ENCODE measurements at places on chromosomes 3 and 15.
A peak's percentile ranks its signal among the peaks of the same experiment; 100 is the strongest.

- no peak for DNase-seq
These were observed 438.8 kb upstream of the TGFBR2 start for GRCh38 chr3:30167541-30168011.

DNA sequence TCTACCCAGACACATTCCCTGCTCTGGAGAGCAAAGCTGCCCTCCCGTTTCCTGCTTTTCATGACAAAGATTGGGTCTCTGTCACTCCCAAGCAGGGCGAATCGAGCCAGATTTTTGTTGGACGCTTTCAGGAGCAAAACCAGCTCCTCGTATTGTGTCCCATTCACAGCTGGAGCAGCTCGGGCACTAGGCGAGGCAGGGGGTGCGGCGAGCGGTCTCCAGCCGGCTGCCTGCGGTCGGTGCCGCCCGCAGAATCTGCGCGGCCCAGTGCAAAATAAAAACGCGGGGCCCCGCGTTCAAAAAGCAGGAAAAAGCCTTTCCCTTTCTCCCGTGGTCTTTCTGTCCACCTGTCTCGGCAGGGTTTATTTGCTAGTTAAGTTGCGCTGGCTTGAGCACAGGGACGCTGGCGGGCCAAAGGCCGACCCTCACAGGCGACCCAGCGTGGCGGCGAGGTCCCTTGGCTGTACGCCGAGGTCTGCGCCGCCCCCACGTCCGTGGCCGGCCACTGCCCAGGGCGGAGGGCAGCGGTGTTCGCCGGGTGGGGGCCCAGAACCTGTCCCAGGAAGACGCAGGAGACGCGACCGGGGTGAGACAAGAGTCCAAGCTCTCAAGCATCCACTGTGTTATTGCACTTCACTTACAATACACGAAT lies 71.2 kb downstream of the CYP19A1 start:
- DNase-seq = no peak

DNA sequence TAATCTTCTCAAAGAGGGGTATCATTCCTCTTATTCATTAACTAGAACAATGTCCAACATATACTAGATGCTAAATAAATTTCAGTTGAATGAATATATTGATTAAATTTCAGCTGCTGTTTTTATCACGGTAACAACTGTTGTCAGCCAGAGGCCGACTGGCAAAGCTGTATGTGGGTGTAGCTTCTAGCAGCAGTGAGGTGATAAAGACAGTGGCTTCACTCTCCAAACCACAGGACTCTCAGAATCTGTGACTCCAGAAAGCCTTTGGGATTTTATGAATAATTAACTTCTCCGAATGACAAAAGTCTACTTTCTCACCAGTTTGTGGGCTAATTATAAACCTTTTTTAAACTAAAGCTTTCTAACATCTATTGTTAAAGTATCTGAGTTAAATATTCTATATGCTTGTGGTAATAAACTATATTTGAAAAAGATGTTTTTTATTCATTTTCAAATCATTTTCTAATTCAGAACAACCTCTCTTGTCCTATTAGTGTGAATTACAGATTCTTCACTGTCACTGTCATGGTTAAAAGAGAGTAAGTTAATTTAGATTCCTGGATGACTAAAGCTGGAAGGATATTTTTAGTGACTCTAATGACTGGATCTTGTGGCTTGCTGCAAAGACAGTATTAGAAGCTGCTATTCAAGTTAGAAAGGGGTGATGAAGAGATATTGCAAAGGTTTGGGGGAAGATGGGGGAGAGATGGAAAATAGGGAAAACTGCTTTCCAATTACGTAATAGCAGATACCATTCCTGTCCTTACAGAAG lies 796.4 kb upstream of the ARPP21 start:
- DNase-seq = no peak

DNA sequence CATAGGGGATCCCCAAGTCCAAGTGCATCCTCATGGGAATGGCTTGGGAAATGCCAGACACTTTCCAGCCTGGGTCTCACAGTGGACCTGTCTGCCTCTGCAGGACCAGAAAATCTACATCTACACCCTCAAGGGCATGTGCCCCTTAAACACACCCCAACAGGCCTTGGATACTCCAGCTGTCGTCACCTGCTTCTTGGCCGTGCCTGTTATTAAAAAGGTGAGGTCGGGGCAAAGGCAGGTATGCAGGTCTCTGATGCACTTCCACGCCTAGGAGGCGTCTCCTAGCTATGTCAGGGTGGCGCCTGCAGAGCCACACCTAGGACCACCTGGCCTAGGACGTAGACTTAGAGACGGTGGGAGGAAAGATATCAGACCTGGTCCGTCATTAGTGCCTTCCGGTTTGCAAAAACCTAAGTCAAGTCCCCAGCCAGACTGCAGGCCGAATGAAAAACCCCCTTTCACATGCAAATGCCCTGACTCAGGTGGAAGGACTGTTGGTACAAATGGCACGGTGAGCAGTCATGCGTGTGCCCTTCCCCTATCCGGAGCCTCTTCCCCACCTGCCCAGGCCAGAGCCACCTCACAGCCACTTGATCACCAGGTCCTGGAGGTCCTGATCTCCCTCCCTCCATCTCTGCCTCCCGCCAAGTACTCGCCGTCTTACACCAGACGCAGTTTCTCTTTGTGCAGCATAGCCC lies 143.5 kb downstream of the LRRK1 start:
- no peak for DNase-seq

DNA sequence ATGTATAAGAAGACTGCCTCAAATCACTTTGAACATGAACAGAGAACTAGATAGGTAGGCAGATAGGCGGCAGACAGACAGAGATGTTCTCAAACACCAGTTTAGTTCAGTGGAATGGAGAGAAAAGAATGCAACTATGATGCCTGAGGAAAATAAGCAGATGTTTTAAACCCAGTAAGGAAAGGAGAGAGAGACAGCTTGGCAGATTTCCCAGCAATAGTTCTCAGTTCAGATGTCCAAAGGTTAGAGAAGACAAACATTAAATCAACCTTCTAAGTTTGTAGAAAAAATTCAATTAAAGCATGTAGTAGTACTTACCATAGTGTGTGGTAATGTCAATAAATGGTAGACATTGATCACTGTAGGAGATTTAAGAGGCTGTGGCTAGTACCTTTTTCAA lies 209.6 kb upstream of the PFN2 start:
- DNase-seq = no peak

GRCh38 chr3:176953106-176954060 lies 243.9 kb downstream of the TBL1XR1 start:
- no peak for DNase-seq

- no peak for DNase-seq
These were observed 37.8 kb upstream of the ATP10A start for GRCh38 chr15:25900901-25901300.

DNA sequence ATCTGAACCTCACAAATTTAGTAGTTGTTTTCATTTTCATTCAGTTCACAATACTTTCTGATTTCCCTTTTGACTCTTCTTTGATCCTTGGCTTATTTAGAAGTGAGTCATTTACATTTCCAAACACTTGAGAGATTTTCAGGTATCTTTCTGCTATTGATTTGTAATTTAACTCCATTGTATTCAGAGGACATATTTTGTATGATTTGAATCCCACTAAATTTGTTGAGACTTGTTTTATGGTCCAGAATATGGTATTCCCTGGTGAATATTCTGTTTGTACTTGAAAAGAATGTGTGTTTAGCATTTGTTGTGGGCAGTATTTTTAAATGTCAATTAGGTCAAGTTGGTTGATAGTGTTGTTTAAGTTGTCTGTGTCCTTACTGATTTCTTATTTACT lies 29.6 kb downstream of the FAN1 start:
- no peak for DNase-seq

- no peak for DNase-seq
These were observed 141.3 kb upstream of the PROK2 start for GRCh38 chr3:71926262-71926600.

DNA sequence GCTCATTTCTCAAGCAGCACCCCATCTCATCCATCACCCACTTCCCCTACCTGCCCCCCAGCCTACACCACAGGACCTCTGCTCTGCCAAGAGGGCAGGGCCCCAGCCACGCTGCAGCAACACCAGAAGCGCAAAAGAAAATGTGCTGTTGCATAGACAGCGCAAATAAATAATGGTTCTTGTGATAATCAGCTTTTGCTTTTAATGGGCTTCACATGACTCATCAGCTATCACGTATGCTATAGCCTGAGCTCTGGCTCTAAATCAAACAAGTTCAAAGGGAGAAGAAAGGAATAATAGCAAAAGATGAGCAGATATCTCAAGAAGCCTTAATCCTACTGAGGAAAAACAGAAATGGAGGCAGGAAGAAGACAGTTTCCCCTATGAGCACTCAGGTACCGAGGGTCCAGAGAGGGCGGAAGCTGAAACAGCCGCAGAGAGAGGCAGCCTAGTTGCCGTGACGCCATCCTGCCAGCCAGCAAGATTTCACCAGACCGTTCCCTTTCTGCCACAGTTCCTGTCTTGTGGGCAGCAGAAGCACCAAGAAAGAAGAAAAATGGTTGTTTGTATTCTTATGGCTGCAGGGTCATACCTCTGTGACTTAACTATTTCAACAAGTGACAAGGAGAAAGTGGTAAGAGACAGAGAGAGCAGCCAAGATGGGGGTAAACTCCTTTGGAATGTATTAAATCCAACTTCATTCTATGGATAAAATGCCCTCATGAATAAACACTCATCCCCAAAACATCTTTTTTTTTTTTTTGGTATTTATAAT lies 22.0 kb downstream of the RAB27A start:
- peak; percentile 48 for DNase-seq

GRCh38 chr15:62544446-62544845 lies 379.4 kb upstream of the C2CD4B start:
- DNase-seq = no peak

- no peak for DNase-seq
These were observed 5.9 kb upstream of the RBP2 start for GRCh38 chr3:139482206-139482605.

- no peak for DNase-seq
These were observed 40.2 kb downstream of the ZNF148 start for GRCh38 chr3:125334675-125335560.

GRCh38 chr3:182957676-182958266 lies 22.6 kb downstream of the DCUN1D1 start:
- no peak for DNase-seq

GRCh38 chr15:87354661-87355410 lies 901.7 kb downstream of the NTRK3 start:
- no peak for DNase-seq

DNA sequence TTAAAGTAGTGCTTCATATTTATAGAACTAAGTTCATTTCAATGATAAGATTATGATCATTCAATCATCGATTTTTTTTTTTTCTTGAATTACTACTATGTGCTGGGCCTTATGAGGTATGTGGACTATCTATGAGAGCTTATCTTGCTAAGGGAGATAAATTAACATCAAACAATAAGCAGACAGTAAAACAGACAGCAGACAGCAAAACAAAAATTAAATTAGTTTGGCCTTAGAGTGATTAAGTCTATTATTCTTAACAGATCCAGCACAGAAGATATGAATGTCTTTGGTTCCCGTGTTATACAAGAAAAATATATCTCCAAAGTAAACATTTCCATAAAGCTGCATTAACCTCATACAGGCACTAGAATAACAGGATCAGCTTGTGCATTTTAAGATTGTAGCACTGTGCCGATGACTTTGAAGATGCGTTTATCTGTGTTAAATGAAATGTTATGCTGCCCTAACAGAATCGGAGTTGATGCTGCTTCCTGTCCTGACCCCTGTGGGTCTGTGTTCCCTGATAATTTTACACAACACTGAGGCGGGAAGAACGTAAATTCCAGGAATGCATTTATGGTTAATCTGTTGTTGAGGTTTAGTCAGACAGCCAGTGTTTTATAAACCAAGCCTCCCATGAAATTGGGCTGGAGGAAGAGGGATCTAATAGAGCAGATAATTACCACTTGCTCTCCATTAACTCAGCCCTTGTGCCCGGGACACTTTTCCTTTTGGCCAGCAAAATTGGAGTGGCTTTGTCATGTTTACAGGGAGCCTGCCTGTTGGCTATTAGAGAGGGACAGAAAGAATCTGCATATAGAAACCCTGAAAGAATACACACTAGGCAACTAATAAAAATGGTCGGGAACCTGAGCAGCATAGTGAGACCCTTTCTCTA lies 80.8 kb downstream of the GHSR start:
- DNase-seq = peak; percentile 39

GRCh38 chr3:114841515-114841914 lies 305.6 kb downstream of the ZBTB20 start:
- no peak for DNase-seq

DNA sequence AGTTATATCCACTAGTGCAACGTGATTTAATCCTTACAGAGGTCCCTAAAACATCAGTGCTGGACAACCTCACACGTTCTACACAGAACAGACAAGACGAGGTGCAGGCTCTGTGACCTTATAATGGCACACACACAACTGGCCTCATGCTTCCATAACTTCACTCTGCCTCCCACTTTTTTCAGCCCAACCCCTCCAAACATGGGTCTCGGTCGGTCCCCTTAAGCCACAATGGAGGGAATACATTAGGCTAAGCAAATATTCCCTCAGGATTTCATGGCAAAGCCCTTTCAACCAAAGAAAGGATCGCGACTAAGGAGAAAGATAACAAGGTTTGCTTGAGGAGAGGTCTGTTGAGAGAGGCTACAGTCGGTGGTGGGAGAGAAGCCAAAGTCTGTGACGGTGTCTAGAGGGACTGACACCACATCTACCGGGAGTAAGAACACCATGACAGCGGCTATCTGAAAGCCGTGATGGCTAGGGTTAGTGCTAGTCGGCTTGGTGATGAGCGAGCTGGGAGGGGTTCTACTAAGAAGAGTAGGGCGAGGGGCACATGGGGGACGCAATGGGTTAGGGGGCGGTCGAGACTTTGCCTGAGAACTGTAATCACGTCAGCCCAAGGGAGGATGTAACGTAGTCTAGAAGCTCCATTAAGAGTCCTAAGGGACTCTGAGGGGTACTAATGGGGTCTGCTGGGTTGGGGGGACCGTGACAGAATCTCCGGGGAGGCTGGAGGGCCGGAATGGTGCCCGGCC lies 1.0 kb downstream of the MYO9A start:
- no peak for DNase-seq

GRCh38 chr3:175980486-175981090 lies 1121.5 kb downstream of the NAALADL2 start:
- no peak for DNase-seq

DNA sequence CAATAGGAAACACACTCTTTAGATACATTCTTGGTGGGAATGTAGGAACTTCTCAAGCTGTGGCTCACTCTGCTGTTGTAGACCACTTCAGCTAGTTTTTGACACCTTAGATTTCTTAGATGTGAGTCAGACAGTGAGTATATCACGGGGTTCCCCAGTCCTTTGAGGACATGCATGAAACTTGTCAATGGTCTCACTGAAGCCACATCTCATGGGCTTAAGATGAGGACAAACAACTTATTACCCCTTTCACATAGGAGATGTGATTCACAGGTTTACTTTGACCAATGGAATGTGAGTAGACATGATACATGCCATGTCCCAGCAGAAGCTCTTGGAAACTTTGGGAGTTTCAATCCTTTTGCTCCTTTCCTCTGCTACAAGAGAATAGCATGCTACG lies 325.5 kb downstream of the CHST2 start:
- no peak for DNase-seq

DNA sequence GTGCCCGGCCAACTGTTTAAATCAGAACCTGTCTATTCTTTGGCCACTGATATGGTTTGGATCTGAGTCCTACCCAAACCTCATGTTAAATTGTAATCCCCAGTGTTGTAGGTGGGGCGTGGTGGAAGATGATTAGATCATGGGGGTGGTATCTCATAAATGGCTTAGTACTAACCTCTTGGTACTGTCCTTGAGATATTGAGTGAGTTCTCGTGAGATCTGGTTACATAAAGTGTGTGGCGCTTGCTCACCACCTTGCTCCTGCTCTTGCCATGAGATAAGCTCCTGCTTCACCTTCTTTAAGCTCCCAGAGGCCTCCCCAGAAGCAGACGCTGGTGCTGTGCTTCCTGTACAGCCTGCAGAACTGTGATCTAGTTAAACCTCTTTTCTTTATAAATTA lies 42.4 kb downstream of the REC114 start:
- no peak for DNase-seq

Data from NCI-H2227 treated with DMSO at 0.1 percent for 48 hours (cell line).